ENCODE measurements at places on chromosomes 7 and 10.

DNA sequence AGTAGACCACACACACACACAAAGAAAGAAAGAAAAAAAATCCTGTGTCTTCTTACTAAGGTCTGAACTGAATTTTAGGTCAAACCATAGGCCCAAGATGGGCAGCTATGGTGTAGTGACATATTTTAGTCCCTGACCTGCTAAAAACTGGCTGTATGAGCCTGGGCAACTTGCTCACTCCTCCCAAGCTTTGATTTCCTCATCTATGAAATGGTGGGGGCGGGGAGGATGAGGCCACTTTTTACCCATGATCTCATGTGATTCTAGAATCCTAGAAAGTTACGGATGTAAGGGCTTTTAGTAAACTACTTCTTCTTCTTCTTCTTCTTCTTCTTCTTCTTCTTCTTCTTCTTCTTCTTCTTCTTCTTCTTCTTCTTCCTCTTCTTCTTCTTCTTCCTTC, 6.1 kb upstream of the CCL24 start:
- DNase-seq: no peak

DNA sequence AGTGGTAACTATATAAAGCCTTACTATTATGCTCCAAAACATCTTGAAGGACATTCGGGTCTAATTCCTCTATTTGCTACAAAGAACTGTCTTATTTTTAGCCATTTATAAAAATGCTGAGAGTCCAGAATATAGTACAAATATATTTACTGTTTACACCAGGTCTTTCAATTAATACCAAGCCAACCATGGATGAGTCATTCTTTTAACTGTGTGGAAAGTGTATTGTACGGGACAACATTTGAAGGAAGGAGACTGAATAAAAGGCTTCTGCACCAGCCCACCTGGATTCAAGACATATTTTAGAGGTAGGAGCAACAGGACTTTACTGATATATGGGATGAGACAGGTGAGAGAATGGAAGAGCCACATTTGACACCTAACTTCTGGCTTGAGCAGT, 35.4 kb downstream of the MASTL start:
- DNase-seq: no peak

DNA sequence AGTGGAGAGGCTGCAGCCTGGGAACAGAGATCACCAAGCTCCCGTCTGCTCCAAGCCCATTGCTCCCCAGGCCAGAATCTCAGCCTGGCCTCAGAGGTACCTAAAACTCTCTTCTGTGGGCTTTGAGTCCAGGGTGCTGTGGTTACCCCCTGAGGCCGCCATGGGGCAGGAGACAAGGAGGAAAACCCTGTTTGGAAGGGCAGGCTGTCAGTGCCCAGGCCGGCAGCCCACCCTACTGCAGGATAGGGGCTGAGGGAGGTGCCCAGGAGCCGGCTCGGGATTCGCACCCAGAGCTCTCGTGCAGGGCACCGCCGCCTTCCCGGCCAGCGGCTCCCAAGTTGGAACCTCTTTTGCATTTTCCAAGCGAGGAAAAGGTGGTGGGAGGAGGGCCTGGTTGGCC, 24.5 kb downstream of the UNCX start:
- no peak for DNase-seq

DNA sequence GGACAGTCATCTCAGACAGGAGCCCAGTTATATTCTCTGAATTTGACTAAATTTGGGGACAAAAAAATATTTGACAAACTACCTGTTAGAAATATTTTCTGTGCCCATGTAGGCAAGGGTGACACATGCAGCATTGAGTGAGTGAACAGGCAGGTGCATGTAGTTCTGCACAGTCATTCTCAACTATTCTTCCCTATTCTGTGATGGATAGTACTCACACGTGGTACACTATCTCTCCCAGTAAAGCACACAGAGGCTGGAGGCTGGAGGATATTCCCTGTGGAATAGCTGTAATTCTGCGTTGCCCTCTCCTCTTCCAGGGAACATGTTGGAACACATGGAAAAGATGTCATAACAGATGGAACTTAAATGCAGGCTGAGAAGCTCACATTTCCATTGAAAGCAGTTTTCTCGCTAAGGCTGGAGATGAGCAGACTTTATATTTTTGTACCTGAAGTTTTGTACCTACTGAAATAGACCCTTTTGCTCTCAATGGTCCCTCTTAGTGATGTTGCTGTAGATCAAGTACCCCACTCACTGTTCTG, 75.0 kb downstream of the GPR141 start:
- DNase-seq: no peak

DNA sequence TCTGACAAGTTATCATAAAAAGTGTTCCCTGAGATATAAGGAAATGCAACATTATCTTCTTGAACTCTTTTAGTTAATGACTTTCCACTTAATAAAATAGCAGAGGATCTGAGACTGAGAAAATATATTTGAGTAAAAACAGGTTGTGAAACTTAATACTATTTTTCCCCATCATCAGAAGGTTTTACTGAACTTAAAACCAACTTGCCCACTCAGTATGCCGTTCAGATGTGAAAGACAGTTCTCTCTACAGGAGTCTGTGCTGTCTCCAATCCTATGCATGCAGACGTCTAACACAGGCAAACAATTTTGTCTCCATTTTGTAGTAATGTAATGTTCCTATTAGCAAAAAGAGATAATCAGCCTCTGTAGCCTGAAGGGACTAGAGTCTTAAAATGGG, 38.2 kb upstream of the CYP2C18 start:
- no peak for DNase-seq

DNA sequence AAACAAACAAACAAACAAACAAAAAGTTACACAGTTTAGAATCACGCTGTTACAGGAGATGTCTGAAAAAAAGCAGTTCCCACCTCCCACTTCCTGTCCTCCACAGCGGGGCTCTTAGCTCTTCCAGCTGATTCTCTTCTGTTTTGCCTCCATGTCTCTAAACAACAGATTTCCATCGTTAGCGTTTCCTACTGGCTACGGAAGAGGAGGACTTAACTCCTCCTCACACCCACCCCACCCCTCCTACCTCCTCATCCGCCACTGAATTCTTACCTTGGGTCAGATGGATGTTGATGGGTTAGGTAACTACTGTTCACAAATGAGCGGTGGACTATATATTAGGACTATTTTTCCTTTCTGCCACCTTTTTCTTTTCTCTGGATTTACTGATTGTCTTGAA, 36.8 kb upstream of the NUB1 start:
- DNase-seq: no peak

DNA sequence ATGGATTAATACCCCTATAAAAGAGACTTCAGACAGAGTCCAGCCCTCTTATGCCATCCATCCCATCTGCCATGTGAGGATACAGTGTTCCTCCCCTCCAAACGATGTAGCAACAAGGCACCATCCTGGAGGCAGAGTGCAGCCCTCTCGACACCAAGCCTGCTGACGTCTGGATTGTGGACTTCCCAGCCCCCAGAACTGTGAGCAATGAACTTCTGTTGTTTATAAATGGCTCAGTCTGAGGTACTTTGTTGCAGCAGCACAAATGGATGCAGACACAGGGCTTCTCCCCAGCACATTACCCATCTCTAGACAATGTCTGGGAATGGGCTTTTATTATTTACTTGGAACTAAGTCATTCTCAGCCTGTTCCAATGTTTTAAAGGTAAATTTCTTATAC, 195.6 kb downstream of the WDR37 start:
- DNase-seq: no peak

GRCh38 chr10:95864906-95865813, 42.6 kb upstream of the CC2D2B start:
- peak; percentile 5 for DNase-seq

DNA sequence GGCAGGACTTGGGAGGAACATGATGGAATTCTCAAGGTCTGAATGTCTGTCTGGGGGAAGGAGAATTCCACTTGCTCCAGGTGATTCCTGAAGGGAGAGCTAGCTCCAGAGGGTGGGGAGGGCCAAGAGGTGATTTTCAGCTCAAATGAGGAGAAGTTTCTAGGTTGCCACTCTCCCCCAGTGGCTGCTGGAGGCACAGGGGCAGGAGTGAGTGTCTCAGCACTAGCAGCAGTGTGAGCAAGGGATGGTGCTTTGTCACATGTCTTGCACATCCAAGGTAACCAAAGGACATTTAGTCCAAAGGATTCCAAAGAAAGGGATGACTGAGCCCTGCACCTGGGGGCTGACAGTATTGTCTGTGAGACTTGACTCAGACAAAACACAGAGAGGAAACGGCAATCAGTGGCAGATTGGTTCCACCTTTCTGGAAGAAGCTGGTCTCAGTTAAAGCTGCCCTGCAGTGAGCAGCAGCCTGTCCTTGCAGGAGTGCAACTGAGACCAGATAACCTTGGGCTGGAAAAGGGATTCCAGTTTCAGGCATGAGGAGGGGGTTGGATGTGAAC, 51.2 kb upstream of the PCBD1 start:
- no peak for DNase-seq

GRCh38 chr10:125882596-125882995, 1.5 kb upstream of the DHX32 start:
- DNase-seq: no peak

DNA sequence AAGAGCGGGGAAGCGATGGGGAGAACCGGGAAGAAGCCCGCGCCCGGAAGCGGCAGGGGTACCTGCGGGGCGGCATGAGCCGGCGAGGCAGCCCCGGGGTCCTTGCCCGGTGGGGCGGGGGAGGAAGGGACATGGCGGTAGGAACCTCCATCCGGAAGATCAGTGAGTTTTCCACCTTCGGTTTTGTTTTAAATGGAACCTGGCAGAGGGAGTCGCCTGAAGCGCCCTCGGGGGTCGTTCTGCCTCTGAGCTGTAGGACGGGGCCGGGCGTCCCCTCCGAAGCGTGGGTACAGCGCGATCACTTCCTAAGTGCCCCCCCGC, 471 bp downstream of the PFKP start:
- DNase-seq: peak; percentile 3

GRCh38 chr10:24465891-24466818, 257.2 kb downstream of the KIAA1217 start:
- DNase-seq: peak; percentile 59

- DNase-seq: no peak
Observed at GRCh38 chr10:106487726-106488125, 676.8 kb downstream of the SORCS1 start.

DNA sequence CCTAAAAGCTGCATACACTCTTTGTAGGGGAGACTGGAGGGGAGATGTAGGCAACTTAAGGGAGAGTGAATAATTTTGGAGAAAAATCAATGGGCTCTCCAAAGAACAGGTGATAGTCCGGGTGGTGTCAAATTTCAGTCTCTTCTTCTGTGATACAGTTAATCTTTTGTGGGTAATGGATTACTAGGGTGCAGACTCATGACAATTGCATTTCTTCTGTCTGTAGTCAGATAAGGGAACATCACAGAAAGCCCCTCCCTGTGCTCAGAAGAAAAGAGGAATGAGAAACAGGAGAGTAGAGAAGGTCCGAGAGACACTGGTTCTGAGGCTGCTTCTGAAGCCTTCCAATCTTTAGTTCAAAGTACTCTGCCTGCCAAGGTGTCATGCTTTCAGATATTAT, 1140.7 kb upstream of the LRRN3 start:
- DNase-seq: peak; percentile 36

GRCh38 chr10:132139526-132139925, 47.2 kb upstream of the DPYSL4 start:
- no peak for DNase-seq

DNA sequence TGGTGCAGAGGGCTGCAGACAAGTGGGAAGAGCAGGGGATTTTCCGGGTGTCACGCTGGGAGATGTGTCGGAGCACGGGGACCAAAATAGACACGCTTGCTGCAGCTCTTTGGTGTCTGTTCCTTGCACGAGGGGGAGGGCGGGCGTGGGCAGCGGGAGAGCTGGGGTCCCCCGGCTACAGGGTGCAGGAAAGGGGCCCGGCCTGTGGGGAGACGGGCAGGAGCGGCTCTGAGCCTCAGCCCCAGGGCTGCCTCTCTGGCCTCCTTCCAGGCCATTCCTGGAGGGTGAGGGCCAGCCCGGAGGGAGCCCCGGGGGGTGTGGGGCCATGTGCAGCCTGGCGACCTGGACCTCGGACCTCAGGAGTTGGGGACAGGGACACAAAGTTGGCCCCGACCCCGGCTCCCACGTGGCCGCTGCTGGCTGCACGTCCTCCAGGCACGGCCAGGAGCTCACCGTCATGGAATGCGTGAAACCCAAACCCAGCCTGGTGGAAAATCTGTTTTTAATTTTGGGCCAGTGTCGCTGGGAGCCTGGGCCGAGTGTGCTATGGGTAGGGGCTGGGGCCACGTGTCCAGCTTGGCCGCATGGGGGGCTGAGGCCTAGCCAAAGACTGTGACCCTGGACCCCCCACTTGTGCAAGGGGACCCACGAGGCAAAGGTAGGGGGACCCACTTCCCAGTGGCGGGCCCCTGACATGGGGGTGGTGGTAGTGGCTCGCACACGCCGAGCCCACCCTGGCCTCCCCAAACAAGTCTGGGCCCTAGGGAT, 6.6 kb downstream of the TTYH3 start:
- peak; percentile 34 for DNase-seq

DNA sequence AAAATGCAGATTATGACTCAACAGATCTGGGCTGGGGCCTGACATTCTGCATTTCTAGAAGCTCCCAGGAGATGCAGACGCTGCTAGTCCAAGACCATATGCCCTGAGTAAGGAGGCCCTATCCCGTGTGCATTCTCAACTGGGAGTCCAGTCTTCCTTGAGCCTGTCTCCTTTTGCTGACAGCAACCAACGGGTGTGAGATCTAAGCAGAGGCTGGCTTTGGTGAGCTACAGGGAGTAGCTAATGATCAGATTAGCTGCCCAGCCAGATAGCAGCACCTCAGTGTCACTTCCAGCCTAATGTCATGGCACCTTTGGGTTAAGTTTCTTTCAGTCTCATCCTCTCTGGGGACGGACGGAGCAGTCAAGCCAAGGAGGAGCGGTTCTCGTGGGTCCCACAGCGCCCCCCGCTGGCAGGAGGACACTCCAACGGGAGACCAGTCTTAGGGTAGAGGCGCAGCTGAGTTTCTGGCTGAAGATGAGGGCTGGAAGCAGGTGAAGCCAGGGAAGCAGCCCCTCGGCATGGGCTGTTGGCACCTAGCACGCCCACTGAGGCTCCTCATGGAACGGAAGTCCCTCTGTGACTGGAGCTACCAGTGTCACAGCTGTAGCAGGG, 154.0 kb downstream of the CCDC3 start:
- no peak for DNase-seq

- no peak for DNase-seq
Observed at GRCh38 chr10:49571388-49571787, 32.5 kb upstream of the ERCC6 start.
